Epithelial cell of proximal tubule (primary cell): ENCODE measurements at places on chromosomes 16 and 17.

DNA sequence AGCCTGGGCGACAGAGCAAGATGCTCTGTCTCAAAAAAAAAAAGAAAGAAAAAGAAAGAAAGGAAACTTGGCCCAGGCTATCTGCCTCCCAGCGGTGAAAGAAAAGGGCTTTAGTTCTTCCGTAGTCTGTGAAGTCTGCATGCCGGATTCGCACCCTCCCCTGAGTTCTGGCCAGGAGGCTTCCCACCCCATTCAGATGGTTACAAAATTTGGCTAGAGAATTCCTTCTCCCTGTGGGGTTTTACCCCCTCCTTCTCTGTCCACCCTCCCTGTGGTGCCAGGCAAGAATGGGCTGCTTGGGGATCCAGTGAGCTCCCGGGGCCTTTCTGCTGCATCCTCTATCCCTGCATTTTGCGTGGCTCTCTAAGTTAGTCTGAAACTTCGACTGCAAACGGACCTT, 37.8 kb downstream of the PAFAH1B1 start:
- DNase-seq = no peak

GRCh38 chr16:25030420-25031131, 15.4 kb upstream of the ARHGAP17 start:
- no peak for DNase-seq

GRCh38 chr16:76854234-76854633, 336.8 kb upstream of the MON1B start:
- DNase-seq = peak; percentile 1

GRCh38 chr17:77266891-77267341, 126.1 kb downstream of the SEC14L1 start:
- DNase-seq = no peak

DNA sequence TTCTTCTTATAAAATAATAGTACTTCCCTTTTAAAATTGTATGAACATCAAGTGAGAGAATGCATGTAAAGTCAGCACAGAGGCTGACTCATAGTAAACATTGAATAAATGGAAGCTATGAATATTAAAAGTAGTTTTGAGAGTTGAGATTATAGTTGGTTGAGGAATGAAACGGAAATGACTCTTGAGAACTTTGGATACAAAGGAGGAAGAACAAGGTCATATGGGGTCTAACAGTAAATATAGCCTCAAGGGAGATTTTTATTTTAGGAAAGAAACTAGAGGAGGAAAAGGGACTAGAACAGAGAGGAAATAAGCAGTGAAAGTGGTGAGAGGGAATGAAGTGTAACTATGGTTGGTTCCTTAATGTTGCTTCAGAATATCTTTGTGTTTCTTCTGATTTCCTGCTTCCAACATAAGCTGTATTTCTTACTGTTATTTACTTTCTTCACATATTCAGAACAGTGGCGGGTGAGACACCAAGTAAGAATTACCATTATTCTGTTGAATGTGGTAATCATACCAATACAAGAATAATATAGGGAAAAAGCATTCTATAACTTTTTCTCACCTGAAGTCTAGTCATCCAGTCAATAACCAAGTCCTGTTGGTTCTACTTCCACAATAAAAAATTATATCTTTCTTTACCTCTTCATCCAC, 165.1 kb downstream of the CHD9 start:
- no peak for DNase-seq

- no peak for DNase-seq
These were observed 49.7 kb downstream of the MARF1 start for GRCh38 chr16:15593235-15593634.

GRCh38 chr17:9855036-9855435, 29.3 kb downstream of the GLP2R start:
- no peak for DNase-seq

DNA sequence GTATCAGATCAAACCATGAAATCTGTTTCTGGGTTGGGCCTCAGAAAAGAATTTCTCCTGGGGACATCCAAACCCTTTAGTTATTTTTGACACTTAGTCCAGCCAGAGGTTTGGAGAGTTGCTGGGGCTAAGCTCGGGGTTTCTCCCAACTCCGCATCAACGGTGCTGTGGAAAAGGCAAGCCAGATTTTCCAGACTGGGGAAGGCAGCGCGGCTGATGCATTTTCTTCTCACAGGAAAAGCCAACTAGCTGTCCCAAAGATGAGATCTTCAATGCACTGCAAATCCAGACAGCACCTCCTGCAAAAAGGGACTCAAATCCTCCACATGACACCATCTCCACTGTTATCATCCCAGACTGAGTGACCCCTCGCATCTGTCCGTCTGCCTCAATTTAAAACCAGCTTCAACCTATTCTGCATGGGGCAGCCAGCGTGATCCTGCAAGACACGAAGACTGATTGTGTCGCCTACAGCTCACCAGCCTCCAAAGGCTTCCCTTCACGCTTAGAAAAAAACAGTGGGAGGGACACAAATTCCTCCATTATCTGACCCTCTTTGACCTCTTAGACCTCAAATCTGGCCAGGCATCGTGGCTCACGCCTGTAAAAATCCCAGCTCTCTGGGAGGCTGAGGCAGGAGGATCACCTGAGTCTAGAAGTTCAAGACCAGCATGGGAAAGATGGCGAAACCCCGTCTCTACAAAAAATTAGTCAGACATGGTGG, 62.0 kb downstream of the GAS7 start:
- no peak for DNase-seq

DNA sequence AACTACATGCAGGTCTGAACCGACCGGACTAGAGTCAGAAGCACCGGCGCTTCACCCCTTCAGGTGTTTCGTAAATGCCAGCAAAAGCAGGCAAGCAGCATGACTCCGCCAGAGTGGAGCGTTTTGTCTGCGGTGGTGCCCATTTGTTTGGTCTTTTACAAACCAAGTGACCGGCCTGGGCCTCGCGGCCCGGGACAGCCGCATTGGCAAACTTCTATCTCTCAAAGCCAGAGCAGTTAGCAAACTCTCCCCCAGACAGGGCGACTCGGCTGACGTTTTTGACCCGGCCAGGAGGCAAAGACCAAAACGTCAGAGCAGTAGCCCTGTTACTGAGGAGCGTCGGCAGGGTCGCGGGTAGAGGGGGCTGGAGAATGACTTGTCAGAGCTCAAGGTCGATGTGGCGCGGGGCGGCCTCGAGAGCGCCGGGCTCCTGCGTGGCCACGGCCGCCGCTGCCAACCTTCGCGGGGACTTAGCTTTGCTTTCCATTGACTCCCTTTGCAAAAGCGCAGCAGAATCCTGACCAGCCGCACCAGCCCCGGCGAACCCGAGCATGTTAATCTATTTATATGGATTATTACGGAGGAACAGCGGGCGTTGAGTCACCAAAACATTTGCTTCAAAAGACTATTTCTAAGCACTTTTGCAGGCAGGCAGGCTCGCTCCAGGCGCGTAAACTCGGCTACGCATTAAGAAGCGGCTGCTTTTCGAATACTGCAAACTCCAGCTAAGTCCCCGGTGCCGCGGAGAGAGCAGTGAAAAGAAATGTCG, 763 bp upstream of the SOX9 start:
- DNase-seq = no peak

DNA sequence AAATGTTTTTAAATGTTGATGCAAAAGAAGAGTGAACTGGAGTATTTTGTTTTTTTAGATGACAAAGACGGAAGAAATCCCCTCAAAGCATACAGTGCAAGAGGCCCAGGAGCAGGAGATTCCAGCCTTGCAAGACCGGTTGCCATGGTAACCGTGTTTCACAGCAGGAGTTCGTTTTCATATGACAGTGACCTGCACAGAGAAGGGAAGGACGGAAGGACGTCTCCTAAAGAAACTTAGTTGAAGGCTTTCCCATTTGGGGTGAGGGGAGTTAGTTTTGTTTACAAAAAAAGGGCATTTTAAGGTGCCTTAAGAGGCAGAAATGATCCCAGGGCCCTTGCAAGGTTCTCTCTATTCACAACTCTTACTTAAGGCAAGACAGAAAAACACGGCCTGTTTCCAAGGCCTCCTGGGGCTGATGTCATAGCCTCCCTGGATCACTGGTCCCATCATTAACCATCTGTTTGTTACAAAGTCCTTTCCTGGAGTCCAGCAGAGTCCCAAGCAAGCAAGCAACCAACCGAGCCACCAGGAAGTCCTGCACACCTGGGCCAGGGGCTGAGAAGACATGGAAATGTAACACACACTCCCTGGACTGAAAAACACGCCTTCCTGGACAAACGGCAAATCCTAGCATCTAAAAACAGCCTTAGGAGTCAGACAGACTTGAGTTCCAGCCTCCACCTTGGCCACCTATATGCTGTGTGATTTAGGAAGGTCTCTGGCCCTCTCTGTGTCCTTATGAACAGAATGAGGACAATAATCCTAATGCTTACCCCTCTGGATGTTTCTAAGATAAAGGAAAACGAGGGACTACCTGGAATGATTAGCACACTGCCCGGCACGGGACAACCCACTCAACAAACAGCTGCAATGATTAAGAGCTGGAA, 30.3 kb upstream of the RPH3AL start:
- peak; percentile 76 for DNase-seq

DNA sequence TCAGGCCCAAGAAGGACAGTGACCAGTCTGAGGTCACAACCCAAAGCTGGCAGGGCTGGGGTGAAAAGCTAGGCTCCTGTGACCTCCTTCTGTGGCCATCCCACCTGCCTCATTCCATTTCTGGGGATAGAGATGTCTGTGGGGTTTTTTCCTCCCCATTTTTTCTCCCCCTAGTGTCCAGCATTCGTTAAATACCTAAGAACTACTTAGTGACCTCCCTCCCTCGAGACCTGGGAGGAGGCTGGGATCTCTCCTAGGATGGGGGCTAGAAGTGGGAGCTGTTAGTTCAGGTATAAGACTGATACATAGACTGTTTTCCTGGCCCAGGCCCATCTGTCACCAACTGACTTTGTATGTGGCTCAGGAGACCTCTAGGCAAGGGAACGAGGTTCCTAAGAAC, 20.5 kb upstream of the STAC2 start:
- no peak for DNase-seq

DNA sequence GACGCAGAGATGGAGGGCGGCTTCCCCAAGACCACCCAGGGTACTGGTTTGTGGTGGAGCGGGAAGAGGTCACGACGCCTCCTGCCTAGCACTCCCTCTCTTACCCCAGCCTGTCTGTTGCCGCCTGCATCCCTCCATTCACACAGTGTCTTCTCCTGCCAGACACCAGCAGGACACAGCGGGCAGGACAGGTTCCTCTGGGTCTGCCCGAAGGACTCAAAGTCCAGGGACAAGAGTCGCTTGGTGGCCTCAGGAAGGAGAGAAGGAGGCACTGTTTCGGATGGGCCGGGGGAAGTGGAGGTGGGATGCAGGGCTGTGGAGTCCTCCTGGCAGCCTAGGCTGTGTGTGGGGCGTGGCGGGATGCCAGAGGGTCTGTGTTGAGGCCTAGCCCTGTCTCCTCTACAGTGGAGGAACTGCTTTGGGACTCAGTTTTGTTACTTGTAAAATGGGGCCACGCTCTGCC, 19.6 kb upstream of the TNS4 start:
- DNase-seq = no peak

DNA sequence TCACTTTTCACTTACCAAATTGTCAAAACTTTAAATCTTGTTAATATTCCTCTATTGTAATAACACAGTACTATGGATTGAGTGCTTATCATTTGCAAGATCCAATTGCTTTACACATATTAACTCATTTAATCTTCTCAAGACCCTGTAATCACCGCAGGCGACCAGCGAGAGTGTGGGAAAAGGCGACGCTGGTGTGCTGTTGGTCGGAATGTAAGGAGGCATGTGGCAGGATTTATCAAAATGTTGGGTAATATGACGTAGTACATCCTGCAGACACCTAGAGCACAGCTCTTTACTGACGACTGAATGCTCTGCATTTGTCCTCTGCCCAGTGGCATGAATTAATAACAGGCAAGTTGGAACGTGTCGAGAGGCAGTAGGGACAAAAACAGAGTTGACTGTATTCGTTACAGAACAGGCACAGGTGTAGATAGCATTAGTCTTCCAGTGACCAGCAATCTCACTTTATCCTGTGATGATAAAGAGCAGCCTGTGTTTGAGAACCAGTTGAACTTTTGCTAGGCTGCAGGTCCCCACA, 80.3 kb downstream of the TNRC6C start:
- no peak for DNase-seq

DNA sequence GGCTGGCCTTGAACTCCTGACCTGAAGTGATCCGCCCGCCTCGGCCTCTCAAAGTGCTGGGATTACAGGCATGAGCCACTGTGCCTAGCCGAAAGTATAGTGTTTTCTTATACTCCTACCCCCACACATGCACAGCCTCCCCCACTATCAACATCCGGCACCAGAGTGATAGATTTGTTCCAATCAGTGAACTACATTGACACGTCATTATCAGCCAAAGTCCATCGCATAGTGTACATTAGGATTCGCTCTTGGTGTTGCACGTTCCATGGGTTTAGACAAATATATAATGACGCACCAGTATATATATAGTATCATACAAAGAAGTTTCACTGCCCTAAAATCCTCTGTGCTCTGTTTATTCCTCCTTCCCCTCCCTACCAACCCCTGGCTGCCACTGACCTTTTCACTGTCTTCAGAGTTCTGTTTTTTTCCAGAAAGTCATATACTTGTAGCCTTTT, 11.9 kb upstream of the TM4SF5 start:
- DNase-seq = no peak

DNA sequence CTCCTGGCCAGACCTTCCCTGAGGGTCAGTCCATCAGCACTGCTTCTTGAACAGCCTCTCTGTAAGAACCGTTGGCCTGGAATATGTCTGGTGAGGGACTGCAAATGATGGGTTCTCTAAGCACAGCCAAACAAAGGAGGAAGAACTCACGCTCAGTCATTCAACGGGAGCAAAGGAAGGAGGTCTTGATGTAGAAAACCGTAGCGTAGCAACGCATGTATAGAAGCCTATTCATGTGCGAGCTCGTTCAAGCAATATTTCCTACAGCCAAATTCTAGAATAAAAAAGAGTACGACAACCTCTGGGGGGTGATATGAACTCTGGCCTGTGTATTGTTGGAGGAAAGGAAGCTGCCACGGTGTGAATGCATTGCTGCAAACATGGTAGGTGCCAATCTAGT, 64.2 kb downstream of the RGS9 start:
- DNase-seq = no peak

- DNase-seq = no peak
These were observed 130.7 kb downstream of the CMIP start for GRCh38 chr16:81575307-81575706.

- DNase-seq = no peak
These were observed 741 bp downstream of the CYB5B start for GRCh38 chr16:69424935-69425784.

DNA sequence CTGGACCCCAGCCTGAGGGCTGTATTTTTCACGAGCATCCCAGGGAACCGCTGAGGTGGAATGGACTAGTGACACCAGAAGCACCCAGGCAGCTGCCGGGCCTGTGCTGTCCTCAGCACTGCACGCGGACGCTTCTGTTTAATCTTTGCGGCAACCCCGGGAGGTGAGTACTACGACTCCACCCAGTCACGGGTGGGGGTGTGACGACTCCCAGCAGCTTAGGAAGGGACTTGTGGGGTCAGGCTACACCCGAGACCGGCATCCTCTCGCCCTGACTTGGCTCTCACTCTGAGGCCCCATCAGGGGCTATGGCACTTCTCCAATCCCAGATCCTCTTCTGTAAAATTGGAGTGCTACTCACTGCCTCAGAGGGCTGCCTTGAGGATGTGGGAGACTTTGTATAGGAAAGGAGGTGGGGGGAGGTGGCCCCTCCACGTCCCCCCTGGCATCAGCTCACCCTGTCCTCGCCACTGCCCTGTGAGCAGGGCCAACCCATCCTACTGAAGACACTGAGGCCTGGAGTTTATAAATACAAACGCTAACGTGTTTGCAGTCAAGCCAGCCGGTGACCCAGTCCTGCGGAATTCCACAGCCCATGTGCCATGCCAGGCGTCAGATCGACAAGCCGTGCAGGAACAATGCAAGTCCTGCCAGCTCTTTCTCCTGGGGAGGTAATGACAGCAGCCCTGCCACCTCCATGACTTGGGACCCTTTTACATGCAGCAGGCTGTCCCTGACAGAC, 44.4 kb downstream of the PPL start:
- no peak for DNase-seq
